ENCODE measurements at places on chromosomes 1 and 21.

DNA sequence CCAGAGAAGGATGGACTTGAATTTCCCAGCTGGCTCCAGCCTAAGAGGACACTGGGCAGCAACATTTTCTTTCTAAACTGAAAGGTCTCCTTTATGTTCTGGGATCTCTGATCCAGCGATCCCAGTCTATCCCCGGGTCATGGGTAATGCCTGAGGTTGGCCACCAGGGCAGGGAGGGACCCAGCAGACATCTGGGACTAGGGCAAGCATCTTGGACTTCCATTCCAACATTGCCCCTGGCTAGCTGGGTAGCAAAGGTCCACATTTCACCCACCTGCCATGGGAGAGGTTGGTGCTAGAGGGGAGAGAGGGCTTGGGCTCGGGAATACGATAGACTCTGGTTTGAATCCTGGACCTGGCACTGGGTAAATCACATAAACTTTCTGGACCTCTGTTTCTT lies 84.6 kb downstream of the LRRN2 start:
- no peak for DNase-seq

DNA sequence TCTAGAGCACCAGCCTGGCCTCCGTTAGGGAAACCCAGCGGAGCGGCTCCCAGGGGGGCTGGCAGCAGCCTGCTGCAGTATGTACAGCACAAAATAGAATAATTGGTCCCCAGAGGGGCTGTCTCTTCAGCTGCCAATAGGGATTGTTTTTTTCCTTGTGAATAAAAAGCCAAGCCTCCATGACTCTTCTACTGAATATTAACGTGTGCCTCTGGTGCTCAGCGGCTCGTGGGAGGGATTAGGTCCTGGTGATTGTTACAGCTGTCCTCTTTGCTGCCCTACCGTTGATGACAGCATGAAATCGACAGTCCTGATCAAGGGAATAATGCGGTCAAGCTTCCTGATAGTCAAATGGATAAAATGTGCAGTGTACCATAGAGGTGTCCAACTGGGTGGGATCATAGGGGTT lies 190.7 kb upstream of the RUNX1 start:
- DNase-seq: no peak

DNA sequence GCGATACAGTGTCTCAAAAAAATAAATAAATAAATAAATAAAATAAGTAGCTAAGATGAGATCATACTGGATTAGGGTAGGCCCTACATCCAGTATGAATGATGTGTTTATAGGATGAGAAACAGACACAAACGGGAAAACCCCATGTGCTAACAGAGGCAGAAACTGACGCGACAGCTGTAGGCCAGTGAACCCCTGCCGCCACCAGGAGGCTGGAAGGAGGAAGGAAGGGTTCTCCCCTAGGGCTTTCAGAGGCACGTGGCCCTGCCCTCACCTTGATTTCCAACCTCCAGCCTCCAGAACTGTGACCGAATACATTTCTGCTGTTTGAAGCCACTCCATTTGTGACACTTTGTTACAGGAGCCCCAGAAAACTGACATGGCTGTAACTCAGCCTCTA lies 38.5 kb downstream of the CHD5 start:
- DNase-seq: no peak

GRCh38 chr1:79105500-79105899 lies 99.0 kb upstream of the ADGRL4 start:
- DNase-seq: no peak
